ENCODE measurements at places on chromosomes 3 and 15.

DNA sequence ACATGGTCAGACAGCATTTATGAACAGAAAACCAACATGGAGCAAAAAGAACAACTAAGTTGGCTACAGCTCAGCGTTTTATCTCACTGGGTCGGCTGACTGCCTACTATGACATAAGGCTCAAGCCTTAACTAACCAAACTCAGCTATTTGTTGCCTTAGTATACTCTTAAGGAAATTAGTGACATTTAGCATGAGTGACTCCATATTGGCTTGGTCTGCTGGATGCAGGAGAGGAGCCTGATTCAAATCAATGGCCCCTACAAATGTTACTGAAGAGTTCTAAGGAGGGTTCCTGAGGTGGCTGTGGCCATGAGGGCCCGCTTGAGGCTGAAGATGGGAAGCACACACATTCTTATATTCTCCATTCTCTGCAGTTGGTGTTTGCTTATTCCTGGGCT is 20.1 kb upstream of the ALDH1L1 start:
- no peak for DNase-seq

DNA sequence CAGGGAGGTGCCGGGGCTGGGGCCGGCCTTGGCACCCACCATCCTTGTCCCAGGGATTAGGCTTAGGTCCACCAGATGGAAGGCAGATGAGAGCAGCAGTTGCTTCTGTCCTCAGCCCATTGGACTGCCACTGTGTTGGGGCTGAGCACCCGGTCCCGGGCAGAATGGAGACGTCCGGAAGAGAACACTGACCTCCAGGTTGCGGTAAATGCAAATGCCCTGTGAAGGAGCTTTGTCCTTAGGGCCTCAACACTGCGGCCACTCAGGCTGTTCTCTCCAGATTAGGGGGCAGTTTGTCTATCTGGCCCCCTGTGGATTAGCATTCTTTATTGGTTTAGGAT is at the start of gene SERINC4:
Gene SERINC4, minus strand, starts transcription at position 276 of the 341 bp plus-strand sequence. Its CDS starts 234 bp downstream, at position 42.
- no peak for DNase-seq

DNA sequence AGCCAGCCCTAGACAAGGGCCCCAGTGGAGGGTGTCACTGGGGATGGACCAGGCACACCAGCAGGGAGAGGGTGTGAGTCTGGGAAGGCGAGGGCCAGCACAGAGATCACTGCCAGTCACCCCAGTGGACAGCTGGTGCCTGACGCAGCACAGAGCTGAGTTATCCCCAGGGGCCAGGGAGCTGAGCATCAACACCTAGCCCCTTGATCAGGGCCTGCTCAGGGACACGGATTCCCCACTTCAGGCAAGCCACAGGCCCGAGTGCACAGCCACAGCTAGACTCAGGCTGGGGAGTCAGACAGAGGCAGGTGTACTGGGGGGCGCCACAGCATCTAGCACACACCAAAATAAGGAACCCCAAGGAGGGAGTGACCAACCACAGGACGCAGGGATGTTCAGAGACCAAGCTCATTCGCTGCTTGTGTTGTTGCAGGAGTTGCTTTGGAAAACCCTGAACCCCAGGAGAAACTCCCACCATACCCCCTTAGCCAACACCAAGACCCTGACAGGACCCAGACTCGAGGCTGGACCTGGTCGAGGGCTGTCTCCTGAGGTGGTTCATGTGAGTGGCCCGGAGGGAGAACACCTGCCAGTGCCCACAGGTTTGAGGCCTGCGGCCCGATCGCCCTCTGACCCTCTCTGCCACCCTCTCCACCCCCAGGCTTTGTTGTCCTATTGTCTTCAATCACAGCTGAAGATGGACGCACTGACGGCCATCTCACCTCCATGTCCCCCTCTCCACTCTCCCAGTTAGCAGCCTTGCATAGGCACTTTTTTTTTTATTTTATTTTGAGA is 146.8 kb downstream of the TPRA1 start:
- no peak for DNase-seq

- no peak for DNase-seq
Measured at GRCh38 chr15:42073418-42073817, 20.9 kb downstream of the PLA2G4D start.

DNA sequence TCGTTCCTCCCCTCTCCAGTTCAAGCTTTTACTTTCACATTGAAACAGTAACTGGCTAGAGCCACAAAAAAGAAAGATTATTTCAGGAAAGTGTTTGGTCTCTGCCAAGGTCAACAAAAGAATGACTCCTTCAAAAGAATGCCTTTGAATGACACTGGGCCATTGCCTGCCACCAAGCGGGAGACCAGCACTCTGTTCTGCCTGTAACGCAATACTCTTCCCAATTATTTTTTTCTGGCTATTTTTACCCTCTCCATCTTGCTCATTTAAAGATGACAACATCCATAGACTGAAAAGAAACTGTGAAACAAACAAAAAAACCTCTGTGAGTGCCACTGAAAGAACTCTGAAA is 37.3 kb downstream of the EHHADH start:
- DNase-seq, result no peak

DNA sequence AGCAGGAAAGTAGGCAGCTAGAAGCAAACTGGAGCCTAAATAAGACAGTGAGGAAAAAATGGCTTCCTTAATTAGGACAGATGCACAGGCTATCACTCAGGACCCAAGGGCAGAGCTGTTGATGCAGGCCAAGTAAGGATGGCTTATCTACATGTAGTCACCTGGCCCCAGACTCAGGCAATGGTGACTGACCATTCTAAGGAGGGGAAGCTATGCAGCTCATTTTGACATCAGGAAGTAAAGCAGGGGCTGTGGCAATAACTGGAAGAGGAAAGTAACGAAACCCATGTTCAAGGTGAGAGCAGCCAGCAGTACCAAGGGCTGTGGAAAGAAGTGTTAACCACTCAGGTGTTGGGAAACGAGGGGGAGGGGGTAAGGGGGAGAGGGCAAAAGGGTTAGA is 16.2 kb downstream of the ACAD11 start:
- DNase-seq, result no peak

- DNase-seq, result no peak
Measured at GRCh38 chr3:3258281-3258680, 78.8 kb upstream of the CRBN start.

DNA sequence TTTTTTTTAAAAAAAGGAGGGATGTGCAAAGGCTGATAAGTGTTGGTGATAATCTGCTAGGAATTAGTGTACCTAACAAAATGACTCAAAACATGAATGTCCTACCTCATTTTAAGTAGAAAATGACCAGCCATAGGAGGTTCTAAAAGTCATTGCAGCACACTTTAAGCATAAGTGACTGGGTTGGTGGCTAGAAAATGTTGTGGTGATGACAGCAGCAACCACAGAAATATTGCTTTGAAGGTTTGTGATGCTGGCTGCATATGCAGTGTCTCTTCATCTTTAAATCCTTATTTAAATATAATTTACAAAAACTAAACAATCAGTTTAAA is 55.2 kb downstream of the CMSS1 start:
- no peak for DNase-seq

- no peak for DNase-seq
Measured at GRCh38 chr15:101126618-101127505, 125.0 kb downstream of the CHSY1 start.

GRCh38 chr3:54303517-54304375 is 181.4 kb downstream of the CACNA2D3 start:
- DNase-seq, result no peak

DNA sequence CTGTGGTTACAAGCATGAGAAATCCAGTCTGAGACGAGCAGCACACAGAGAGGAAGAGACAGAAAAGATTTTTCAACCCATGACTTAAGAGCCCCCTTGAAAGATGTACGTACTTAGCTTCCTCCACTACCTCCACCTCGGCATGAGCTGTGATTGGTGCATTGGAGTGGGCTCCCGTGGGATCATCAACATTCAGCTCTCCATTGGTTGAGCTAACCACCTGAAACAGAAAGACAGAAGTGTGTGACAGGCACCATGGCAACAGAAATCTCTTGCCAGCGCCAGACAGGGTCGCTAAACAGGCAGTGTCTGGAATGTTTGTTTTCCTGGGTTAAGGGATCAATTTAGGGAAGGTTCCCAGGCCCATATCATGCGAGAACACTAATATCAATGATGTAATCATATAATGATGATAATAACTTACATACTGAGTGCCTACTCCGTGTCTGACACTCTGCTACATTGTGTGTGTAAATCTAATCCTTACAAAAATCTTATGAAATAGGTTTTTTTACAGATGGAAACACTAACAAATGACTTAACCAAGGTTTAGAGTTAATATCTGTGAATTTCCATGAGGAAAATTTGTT is 17.5 kb upstream of the PPIB start:
- DNase-seq, result no peak

GRCh38 chr3:53485675-53486403 is 8.6 kb upstream of the CACNA1D start:
- no peak for DNase-seq

GRCh38 chr3:127234778-127235177 is 41.8 kb downstream of the PRR23E start:
- DNase-seq, result no peak

DNA sequence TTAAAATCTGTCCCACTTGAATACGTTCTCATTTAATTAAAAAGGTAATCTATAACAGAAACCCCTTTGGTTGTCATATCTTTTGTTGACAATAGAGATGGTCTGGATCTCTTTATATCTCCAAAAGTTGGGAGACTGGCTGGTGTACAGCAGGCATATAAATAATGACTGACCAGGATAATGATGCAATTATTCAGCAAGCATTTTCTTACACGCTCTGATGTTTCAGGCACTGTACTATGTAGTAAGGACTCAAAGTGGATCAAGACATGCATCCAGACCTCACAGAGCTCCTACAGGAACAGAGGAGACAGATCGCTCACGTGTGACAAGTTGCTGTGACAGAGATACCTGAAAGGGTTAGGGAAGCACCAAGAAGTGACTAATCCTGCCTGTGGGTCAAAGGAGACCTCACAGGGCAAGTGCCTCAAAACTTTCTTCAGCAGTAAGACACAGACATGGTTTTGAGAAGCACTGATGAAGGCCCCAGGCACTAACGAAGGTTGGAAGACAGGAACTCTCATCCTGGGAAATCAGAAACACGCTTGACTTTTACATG is 25.7 kb downstream of the VPS39 start:
- no peak for DNase-seq

- no peak for DNase-seq
Measured at GRCh38 chr3:8739757-8740504, 6.3 kb downstream of the CAV3 start.

GRCh38 chr3:102136183-102136582 is 286.9 kb downstream of the NFKBIZ start:
- DNase-seq, result no peak

- no peak for DNase-seq
Measured at GRCh38 chr3:73500321-73500720, 124.4 kb downstream of the PDZRN3 start.

DNA sequence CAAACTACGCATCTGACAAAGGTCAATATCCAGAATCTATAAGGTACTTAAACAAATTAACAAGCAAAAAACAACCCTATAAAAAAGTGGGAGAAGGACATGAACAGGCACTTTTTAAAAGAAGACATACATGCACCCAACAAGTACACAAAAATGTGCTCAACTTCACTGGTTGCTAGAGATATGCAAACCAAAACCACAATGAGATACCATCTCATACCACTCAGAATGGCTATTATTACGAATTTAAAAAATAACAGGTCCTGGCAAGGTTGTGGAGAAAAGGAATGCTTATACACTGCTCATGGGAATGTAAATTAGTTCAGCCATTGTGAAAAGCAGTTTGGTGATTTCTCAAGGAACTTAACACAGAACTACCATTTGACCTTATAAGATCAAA is 175.6 kb upstream of the MLF1 start:
- no peak for DNase-seq

DNA sequence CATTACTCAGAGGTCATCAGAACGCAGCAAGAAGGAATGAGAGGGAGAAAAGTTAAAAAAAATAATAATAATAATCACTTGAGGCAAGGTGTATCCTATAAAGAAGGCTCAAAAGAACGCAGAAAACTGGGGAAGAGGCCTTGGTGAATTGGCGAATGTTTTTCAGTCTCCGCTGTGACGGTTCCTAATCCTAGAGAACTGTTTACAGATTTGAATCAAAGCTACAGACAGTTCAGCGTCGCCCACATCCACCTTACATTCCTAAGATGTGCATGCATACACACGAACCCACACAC is 634 bp downstream of the ZMAT3 start:
- no peak for DNase-seq

DNA sequence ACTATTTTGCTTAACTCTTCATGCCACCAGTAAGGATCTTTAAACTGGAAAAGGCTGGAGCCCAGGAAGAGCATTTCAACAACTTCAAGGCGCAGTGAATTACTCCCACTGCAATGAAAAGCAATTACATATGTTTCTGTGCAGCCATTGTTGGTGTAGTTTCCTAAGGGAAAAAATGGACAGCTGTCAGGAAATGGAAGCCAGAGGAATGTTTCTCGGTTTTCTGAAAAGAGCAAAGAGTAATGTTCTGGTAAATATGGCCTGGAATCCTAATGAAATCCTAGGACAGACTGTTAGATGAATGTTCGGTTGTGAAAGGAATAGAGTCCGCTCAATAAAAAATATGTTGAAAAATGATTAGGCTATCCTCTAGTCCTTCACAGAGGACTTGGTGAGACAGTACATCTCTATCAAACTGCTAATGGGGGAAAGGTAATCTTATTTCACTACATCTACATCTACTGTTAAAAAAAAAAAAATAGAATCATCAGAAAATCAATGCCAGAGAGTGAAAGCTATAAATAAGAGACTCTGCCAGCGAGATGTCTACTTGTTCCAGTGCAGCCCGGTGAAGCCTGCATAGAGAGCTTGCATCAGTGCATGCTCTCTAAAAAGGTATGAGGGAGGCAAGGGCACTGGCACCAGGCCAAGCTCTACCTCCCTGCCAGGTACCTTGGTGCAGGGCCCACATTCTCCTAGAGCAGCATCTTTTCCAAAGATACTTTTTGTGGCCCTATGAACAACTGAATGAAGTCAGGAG is 68.2 kb upstream of the TJP1 start:
- DNase-seq, result no peak

GRCh38 chr15:89825271-89825940 is 10.8 kb upstream of the ANPEP start:
- no peak for DNase-seq

- no peak for DNase-seq
Measured at GRCh38 chr3:169886671-169887070, 16.9 kb upstream of the LRRC31 start.

DNA sequence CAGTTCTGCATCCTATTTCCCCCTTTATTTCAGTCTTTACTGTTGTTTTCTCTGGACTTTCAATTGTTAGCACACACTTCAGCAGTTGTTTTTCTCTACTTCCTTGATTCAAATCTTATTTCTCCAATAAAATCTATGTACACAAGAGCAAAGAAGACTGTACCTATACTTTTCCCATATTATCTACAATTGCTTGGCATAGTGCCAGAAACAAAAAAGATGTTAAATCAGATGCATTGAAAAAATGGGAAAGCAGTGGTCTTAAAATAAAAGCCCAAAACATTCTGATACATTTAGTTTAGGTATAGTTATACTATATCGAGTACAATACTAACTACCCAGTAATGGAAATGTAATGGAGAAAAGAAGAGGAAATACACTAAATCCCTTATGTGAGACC is 265.1 kb downstream of the UBE2E2 start:
- DNase-seq, result no peak

GRCh38 chr15:100141311-100142001 is 200.3 kb downstream of the ADAMTS17 start:
- no peak for DNase-seq

- no peak for DNase-seq
Measured at GRCh38 chr3:53022647-53023046, 23.2 kb downstream of the SFMBT1 start.

GRCh38 chr3:99357131-99357530 is 281.3 kb upstream of the COL8A1 start:
- no peak for DNase-seq

- DNase-seq, result no peak
Measured at GRCh38 chr3:57816471-57817095, 60.5 kb downstream of the SLMAP start.

GRCh38 chr3:161295325-161295724 is 74.2 kb downstream of the NMD3 start:
- no peak for DNase-seq
